ENCODE measurements at places on chromosomes 3 and 15.

DNA sequence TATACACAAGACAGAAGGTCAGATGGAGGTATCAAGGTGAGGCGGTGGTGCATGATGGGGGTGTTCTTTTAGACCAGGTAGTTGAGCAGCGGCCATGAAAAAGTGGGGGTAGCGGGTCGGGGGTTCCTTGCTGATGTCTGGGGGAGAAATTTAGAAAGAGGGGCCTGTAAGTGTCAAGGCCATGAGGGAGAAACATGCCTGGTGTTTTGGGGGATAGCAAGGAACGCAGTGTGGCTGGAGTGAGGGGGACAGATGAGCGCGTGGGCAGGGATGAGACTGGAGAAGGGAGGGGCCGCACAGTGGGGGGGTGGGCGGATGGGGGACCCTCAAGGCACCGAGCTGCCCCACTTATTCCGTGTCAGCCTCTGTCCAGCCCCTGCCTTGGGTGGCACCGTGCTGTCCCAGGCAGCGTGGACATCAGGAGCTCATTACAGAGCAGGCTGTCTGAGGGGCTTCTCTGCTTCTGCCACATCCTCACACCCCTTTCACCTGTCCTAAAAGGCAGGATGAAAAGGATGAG is 143.3 kb downstream of the SMAD6 start:
- no peak for DNase-seq

DNA sequence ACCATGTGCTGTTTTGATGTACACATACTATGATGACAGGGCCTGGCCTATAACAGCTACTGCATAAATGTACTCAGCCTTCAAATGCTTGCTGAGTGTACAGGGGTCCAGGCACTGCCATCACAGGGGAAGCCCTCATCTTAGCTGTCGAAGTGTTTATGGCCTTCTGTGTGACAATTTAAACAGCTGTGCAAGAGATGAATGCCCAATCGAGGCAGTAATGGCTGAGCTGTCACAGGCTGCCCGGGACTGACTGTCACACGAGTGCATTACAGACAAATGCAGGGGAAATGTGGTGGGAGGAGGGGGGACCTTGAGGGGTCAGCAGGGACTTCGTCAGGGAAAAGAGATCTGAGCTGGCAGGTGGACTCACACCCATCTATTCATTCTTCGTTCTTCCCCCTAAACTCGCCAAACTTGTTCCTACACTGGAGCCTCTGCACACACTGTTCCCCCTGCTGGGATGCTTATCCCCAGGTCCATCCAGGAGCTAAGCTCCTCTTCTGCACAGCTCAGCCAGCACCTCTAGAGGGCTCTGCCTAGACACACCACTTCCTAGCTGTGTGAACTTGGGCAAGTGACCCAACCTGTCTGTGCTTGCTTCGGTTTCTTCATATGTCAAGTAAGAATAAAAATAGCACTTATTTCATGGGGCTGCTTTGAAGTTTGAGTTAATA is 156.2 kb upstream of the IQSEC1 start:
- DNase-seq: no peak

- peak; percentile 65 for DNase-seq
Observed at GRCh38 chr15:70160267-70160666, 62.5 kb upstream of the TLE3 start.

GRCh38 chr15:79372428-79372827 is 59.7 kb upstream of the MINAR1 start:
- no peak for DNase-seq

GRCh38 chr3:18745472-18745871 is 320.3 kb upstream of the SATB1 start:
- DNase-seq: peak; percentile 89

GRCh38 chr3:129974564-129974832 is at the start of gene TRH:
Gene TRH (plus strand): TSS chr3:129974720. CDS start chr3:129975817, 1,097 bp downstream.
- no peak for DNase-seq

DNA sequence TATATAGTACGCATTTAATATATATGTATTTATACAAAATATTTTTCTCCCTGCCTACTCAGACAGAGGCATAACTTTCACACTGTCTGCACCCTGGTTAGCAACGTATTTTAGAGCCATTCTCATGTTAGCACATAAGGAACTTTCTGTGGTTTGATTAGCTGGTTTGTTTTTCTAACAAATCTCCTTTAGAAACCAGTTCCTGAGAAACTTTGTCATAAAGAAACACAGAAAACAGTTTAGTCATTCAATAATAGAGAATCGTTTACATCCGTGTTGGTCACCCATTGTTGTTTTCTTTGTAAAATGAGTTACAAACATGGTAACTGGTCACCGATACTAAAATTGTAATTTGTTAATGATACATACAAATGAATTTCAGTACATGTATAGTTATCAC is 5.9 kb upstream of the NGRN start:
- no peak for DNase-seq

GRCh38 chr3:14467814-14468620 is 65.6 kb downstream of the SLC6A6 start:
- peak; percentile 35 for DNase-seq

- DNase-seq: peak; percentile 26
Observed at GRCh38 chr3:16467393-16467792, 46.1 kb downstream of the RFTN1 start.

DNA sequence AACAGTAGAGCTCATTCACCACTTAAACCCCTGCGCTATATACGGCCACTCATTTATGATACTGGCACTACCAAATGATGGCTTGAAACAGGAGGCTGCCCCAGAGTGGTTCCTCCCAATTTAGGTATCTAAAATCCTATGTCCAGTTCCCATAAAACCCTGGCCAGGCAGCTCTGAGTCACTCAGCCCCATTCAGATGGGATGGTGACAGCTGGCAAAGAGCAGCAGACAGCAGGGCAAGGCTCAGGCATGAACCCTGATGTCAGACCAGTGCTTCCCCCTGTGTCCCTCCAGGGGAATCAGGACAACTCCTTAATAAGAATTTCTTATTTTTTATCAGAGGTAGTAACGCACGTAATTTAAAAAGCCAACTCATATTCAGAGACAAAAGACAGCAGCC is 77.2 kb upstream of the RNU6-1 start:
- no peak for DNase-seq

GRCh38 chr3:124780356-124780755 is 50.1 kb downstream of the UMPS start:
- DNase-seq: no peak

DNA sequence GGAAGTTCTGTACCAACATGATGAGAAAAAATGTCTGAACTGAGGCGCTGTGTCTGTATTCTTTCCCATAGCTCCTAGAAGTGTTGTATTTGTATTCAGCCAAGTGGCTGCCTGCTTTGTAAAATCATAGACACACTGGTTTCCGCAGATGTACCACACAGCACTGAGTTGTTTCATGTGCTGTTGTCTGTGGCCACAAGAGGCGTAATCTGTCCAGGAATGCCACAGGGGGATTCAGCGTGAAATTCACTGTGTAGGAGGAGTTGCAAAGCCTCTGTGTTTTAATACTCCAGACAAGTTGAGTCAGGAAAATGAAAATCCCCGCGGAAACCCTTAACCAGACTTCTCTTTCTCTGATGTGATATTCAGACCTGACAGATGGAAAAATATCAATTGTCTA is 462.2 kb downstream of the NSUN3 start:
- no peak for DNase-seq

- no peak for DNase-seq
Observed at GRCh38 chr3:177358977-177359592, 161.8 kb upstream of the TBL1XR1 start.

DNA sequence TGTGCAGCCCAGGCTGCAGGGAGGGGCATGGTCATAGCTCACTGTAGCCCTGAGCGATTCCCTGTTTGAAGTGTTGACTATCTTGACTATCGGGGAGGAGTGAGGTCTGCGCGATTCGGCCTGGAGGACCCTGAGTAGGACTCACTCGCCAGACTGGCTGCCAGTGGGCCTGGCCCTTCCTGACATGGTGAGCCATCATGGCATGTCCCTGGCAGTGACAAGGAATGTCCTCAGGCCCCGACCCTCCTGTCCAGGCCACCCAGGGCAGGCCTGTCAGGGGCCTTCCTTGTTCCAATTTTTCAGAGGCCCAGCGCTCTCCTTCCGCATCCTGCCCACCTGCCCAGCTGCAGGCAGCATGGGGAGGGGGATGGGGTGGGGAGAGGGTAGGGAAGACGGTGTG is 5.2 kb upstream of the OCA2 start:
- DNase-seq: no peak

DNA sequence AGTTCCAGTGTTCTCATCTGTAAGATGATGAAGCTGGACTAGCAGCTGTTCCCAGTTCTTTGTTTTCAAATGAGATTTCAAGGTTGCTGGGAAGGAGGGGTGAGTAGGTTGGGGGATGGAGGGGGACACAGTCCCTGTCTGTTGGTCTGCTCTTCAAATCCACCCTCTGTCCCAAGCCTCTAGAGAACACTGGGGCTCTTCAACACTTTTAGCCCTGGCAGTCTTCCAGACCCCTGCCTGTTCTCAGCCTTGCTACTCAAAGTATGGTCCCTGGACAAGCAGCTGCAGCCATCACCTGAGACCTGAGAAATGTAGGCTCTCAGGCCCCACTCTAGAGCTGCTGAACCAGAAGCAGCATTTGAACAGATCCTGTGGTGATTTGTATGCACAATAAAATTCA is 41.3 kb downstream of the NEK11 start:
- DNase-seq: no peak

DNA sequence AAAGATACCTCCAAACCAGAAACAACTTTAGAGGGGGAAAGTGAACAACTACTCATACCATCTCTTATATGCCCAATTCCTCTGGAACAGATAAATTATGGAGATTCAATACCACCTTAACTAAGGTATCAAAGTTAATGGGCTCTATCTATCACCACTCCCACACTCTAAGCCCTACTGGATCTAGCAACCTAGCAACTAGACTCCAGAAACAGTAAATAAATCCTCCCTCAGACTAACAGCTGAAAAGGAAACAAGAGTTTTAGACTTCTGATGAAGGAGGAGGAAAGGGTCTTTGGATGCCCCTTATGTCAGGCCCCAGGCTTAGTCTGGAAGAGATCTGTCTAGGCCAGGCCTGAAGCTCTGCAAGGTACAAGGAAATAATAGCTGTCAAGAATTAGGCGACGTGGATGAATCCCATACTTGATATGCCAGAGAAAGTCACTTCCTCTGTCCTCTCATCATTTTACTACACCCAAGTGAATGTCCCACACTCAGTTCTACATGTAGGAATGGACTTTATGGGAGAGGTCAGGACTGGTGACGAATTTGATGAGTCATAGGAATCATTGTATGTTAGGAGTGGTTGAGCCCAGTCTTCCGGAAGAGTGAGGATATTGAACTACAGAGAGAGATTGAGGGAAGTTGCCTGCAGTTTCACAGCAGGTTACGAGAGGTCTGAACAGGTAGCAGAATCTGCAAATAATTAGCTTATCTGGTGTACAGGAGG is 113.8 kb downstream of the AKAP13 start:
- peak; percentile 12 for DNase-seq

DNA sequence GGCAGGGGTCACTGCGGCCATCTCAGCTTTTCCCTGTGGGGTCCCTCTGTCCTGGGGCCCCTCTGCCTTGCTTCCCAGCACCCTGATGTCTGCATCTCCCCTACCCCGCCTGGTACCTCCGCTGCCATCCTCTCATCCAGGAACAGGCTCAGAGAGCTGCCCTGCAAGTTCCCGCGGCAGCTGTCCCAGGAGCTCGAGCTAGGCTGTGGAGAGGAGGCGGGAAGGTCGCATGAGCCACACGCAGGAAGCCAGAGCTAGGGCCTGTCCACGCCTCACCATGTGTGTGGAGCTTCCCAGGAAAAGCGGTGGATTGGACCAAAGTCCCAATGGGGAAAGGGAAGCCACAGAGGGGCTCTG is 12.5 kb downstream of the PLA2G4B start:
- no peak for DNase-seq

Measured in CD14-positive monocyte (primary cell).